Left renal pelvis (tissue), 4 donors: ENCODE measurements at places on chromosomes 13 and 19. TPM values are rescaled to one million over a fixed set of nuclear protein-coding genes. Genes with fewer than 3 reads are reported as not detected.

The DIRAS1 gene
- polyA plus RNA-seq: 5.3 TPM

The CLEC17A gene
- not detected for polyA plus RNA-seq

The CACNA1A gene
- polyA plus RNA-seq: 1.6 TPM

The PLVAP gene
- 160 TPM for polyA plus RNA-seq

The SGTA gene
- polyA plus RNA-seq: 41.8 TPM
